ENCODE measurements at places on chromosomes 4 and X.

- no peak for DNase-seq
These were observed 707.8 kb downstream of the STIM2 start for GRCh38 chr4:27568236-27568951.

GRCh38 chrX:19832191-19832965, 55.0 kb downstream of the SH3KBP1 start:
- no peak for DNase-seq

DNA sequence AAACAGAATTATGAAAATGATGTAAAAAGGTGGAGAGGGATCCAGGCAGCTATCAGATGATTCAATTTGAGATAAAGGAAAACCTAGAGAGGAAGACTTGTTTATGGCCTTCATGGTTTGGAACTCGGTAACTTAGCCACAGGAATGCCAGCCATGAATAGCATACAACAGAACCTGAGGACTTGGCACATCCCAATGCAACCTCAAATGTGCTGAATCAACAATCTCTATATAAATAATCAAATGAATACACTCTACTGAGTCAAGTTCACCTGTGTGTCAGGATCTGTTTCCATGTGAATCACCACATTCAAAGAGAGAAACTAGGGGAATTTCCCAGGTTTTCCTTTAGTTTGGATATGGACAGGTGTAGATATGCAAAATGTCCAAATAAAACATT, 86.9 kb downstream of the MBNL3 start:
- no peak for DNase-seq

GRCh38 chrX:20311505-20311904, 44.8 kb upstream of the RPS6KA3 start:
- DNase-seq = no peak

- peak; percentile 1 for DNase-seq
These were observed at the start of gene BEX3 for GRCh38 chrX:103376118-103376978. BEX3 (plus strand) TSS chrX:103376538; CDS start chrX:103377522, 984 bp downstream.

- no peak for DNase-seq
These were observed 10.1 kb downstream of the IDS start for GRCh38 chrX:149494844-149495565.

DNA sequence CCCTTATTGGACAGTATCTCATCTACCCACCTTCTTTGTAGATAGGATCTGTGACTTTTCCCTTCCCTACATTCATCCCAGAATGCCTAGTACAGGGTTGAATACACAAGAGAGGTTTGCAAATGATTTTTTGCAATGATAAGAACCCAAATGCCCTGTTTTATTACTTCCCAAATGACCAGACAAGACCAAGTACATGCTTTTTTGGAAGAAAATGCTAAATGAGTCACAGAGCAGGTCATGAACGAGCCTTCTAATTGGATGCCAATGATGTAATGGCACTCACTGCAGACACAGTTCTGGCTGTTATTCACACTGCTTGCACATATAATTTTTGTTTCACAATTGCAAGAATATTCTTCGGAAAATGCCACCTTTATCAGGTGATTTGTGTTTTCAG, 17.8 kb upstream of the GABRQ start:
- DNase-seq = no peak

DNA sequence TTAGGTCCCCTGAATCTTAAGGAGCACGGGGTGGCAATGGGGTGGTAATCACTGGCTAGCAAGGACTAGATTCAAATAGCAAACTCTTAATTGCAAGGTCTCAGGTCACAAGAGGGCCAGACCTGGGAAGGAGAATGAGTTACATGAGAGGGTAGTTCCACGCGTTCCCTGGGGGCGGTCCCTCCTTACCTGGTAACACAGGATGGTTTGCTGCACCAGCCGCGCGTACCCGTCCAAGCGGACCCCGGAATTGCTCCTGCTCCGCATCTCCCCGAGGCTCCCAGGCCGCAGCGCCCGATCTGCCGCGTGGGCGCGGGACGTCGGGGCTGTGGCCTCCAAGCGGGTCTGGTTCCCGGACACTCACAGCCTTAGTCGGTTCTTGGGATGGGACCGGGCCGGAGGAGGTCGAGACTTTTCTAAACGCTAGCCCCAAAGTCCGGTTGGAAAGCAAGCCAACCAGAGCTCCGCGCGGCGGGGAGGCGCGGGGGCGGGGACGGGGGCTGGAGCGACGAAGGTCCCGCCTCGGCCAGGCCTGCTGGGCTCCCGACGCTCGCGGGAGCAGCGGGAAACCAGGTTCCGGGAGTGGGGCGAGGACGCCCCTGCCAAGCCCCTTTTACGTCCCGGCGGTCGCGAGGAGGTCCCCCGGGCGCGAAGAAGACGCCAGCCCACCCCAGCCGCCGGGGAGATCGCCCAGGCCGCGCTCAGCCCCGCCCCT, at the start of gene PHKA2:
Gene PHKA2 (minus strand): TSS at position 449 of the 715 bp plus-strand sequence. CDS start 182 bp downstream, at position 267.
- DNase-seq = no peak

GRCh38 chr4:153785910-153786721, 2.8 kb downstream of the SFRP2 start:
- no peak for DNase-seq

DNA sequence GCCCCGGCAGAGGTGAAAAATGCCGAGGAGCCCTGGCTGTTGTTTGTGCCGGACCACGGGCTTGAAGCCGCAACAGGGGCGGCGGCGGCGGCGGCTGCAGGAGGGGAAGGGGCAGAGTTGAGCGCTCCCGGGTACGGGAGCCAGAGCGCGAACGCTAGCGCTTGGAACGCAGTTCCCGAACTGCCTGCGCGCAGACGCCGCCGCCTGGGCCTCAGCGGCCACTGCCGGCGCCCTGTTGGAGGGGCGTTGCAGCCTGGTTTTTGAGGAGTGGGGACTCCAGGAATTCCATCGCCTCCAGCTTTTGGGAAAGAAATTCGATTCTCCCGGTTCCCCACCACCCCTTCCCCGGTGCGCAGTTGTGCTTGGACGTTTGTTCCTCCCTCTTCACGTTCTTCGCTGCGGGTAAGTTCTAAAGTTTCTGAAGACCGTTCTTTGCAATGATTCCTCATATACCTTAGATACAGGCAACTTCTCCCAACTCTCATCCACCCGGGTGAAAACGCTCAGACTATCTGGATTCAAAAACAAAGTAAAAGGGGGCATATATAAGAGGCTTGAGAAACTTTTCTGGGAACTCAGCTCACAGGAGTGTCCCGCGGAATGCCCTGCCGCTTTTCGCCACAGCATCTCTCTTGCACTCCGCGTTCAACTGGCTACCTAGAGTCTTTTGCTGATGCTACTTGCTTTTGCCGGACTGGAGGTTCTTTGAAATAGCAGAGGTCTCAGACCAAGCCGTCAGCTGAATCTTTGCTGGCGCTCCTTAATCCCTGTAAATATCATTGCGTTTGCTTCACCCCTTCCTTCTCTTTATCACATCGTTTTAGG, 1.0 kb downstream of the FAT4 start:
- DNase-seq = no peak

- no peak for DNase-seq
These were observed 339.1 kb downstream of the GALNTL6 start for GRCh38 chr4:172152284-172152683.

GRCh38 chrX:120680090-120680489, 50.2 kb upstream of the C1GALT1C1 start:
- DNase-seq = no peak

- no peak for DNase-seq
These were observed 250.9 kb downstream of the TENM3 start for GRCh38 chr4:182494103-182494502.

DNA sequence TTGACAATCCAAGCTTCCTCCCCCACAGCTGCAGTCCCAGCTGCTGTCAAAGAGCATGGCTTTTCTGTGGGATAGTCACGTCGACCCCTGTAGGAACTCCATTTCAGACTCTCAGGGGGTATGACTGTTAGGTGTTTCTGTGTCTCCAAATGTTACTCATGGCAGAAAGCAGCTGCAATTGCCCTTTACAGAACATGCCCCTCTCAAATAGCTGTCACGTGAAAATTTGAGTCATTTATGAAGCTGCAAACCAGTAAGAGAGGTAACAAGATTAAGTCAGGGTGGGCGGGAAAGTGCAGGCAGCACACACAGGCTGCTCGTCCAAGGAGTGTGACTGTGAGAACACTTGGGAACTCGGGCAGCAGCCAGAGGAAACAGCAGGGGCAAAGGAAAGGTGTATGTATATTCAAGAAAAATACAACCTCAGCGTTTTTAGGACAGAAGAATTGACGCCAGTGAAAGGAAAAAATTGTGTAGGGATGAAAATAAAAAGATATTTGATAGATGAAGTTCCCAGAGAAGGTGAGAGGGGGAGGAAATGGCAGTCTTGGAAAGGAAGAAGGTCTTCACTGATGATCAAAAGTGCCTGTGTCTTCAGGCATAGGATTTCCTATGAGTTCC, 66.5 kb upstream of the TMEM184C start:
- no peak for DNase-seq

GRCh38 chr4:147975933-147976928, 244.3 kb downstream of the ARHGAP10 start:
- no peak for DNase-seq

DNA sequence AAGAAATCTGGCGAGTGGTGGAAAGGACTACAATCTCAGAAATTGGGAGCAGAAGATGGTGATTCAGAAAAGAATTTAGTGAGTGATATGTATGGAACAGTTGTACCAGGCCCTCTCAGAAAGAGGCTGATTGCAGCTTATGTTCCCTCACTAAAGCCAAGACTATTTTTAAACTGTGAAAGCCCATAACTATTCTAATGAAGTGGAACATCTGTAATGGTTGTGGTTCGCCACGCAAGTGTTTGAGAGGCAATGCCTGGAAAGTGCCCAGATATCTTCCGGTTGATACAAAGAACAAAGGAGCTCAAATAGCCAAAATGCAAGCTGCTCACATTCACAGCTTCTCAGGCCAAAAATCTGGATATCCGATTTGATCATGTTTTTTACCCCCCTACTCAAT, 1250.7 kb downstream of the RAPGEF2 start:
- DNase-seq = no peak

GRCh38 chrX:84724576-84724975, 222.3 kb upstream of the HDX start:
- DNase-seq = no peak

DNA sequence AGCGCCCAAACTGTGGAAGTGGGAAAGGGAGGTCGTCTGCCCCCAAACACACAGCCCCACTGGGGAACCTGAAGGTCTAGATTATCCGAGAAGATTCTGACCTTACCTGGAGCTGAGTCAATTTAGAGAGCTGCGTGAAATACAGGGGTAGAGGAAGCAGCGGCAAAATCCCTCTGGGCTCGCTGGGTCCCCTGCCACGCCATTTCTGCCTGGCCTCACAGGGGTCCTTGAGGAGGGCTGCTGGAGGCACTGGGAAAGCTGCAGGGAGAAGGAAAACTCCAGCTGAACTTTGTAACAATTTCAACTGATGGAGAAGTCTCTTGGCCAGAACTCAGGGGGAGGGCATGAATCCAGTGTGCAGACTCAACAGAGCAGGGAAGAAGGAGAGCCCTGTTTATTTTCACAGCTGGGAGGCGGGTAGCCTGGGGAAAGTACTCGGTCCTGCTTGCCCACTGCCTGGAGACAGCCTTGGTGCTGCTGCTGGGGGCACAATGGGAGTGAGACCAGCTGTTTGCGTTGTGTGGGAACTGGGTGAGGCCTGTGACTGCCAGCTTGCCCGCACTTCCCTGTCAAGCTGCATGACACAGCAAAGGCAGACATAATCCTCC, 93.2 kb upstream of the MAPK10 start:
- DNase-seq = peak; percentile 80

- DNase-seq = no peak
These were observed 100.3 kb downstream of the SORBS2 start for GRCh38 chr4:185711726-185712125.

DNA sequence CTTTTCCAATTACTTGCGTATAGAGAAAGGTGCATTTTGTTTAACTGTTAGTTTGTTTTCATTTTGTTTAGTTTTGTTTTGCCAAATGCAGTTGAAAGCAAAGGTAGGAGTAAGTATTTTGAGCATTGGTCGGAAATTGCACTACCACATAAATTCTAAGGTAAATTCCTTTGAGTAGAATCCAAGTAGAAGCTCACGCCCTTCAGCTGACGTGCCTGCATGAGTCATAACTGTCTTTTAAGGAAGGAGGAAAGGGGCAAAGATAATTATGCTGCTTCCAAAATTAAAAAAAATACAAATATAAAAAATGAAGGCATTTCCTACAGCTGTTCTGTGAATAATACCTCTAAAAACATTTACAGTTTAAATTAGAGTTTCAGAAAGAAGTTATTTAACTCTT, 110.2 kb upstream of the MYOZ2 start:
- DNase-seq = no peak

GRCh38 chrX:104854790-104855340, 288.9 kb downstream of the IL1RAPL2 start:
- no peak for DNase-seq

GRCh38 chr4:158169931-158170690, 2.7 kb downstream of the GASK1B start:
- no peak for DNase-seq

DNA sequence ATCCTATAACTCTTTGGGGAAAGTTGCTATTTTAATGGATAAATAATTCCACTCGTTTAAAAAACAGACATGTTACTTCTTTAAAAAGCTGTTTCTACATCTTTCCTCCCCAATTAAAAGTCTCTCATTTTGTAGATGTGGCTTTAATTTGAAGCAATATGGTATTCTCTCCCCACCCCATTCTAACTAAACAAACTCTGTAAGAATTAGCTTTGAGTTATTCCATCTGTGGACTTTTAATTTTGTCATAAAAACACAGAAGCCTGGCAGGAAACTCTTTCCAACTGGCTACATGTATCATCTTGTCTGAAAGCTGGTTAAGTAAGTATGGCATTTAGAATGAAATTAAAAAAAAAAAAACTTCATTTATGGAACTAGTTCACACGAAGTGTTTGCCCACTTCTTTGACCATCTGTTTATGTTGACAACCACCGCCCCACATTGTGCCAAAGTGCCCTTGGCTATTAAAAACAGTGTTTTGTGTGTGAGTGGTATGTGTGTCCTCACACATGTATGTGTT, 140.3 kb downstream of the NAA11 start:
- no peak for DNase-seq

GRCh38 chrX:6225288-6225910, 3.3 kb downstream of the NLGN4X start:
- DNase-seq = no peak

All from NCI-H187 (cell line).